Endodermal cell (in vitro differentiated cells): ENCODE measurements at places on chromosomes 4 and X. TPM values are rescaled to one million over a fixed set of nuclear protein-coding genes. Genes with fewer than 3 reads are reported as not detected.
A peak's percentile ranks its signal among the peaks of the same experiment; 100 is the strongest.

JADE3 gene
- total RNA-seq = 26.7 and 31.3 TPM in 2 replicates

AP1S2 gene
- 218 and 220 TPM in 2 replicates for total RNA-seq

DNA sequence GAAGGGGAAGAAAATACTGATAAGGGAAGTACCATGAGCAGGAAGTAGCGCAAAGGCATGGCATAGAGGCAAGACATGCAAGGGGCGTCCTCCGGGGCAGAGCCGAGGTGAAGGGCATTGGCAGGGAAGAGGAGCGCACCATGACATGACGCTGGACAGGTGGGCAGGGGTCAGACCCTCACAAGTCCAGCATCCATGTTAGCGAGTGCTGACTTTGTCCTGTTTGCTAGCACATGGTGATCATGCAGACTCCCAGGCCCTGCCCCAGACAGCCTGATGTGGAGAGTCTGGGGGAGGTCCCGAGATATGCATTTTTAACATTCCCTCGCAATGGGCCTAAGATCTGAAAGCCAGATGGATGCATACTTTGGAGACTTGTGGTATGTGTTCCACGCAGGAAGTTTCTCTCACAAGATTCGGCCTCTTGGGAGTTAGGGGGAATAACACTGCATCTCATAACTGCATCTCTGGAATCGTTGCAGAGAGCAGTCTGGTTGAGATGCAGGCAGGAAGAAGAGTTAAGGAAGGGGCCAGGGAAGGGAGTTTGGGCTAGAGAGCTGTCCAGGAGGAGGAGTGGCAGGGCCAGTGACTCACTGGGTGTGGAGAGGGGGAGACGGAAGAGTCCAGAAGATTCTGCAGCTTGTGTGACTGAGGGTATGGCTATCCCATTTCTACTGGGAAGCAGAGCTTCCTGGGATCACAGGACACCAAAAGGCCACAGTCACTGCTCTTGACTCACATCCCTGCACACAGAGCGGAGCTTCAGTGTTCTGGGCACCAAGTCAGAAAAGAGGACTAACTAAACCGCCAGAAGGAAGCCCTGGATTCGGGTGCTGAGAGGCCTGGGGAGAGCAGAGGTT lies 59.7 kb downstream of the FAM184B start:
- no peak overlapping the region for H3K4me3 ChIP-seq
- no peak for DNase-seq
- H3K27me3 ChIP-seq = no peaks in the 10 kb centered on the region
- no peaks in the 10 kb centered on the region for H3K4me1 ChIP-seq
- no peak overlapping the region for H3K27ac ChIP-seq

DNA sequence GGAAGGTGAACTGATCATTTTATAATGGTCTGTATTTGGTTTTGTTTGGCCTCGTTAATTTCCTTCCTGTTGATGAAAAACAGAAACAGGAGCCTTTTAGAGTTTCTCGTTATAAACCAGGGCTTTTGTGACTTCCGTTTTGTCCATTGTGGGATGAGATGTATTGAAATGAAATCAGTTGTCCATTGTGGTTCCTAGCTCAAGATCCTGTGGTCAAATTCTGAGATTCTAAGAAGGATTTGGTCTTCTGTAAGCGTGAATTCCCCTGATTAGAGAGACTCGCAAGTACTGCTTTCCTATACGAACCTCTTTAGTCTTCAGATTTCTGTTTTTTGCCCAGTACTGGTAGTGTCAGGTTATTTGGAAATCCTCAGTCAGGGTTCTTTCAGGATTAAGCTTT lies 101.7 kb downstream of the RAPGEF2 start:
- no peaks in the 10 kb centered on the region for H3K27me3 ChIP-seq
- peak overlapping the region; percentile 67 for H3K4me3 ChIP-seq
- no peak overlapping the region for H3K27ac ChIP-seq
- peaks cover 6% of the 10 kb centered on the region for H3K36me3 ChIP-seq
- DNase-seq = no peak

- no peaks in the 10 kb centered on the region for H3K27me3 ChIP-seq
- H3K4me3 ChIP-seq = no peak overlapping the region
- peak; percentile 29 for DNase-seq
These were observed 67.4 kb downstream of the RLIM start for GRCh38 chrX:74546984-74547383.

GRCh38 chrX:152313529-152314302 lies 137.4 kb downstream of the GABRA3 start:
- no peak overlapping the region for H3K27ac ChIP-seq
- no peaks in the 10 kb centered on the region for H3K36me3 ChIP-seq
- H3K4me3 ChIP-seq = no peak overlapping the region
- H3K27me3 ChIP-seq = no peaks in the 10 kb centered on the region
- H3K4me1 ChIP-seq = no peaks in the 10 kb centered on the region
- no peak for DNase-seq

DNA sequence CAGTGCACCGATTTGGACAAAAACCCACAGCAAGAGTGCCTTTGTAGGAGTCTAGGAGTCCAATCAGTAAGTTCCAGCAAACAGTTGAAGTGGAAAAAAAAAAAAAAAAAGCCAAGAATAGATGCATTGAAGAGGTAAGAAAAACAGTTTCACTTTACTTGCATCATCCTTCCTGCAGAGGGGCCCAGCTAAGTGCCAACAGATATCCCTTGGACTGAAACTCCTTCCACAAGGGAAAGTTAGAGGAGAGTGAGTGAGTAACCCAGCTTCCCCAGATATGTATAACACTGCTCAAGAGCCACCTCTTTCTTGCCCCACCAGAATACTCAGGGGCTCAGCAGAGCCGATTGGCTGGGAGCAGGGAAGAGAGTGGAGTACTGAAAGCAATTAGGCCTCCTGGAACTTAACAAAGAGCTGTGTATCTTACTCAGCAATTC lies 617.7 kb upstream of the SMIM31 start:
- H3K36me3 ChIP-seq = no peaks in the 10 kb centered on the region
- H3K27me3 ChIP-seq = no peaks in the 10 kb centered on the region
- H3K27ac ChIP-seq = no peak overlapping the region
- H3K4me3 ChIP-seq = no peak overlapping the region

DNA sequence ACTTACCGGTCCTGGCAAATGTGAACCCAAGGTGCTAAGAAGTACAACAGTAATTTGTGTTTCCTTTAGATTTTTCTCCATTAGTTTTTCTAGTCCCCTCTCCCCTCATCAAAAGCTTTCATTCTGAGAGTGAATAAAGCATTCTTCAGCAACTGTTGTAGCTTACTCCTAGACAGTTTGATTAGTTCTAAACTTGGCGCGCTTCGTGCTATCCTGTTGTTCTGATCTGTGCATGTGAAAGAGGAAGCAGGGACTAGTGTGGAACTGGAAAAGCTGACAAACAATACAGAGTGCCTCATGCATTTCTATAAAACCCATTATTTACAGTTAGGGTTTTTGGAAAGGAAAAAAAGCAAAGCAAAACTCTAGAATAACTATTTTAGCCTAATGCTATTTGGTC lies 556.9 kb upstream of the SLIT2 start:
- H3K36me3 ChIP-seq = no peaks in the 10 kb centered on the region
- no peaks in the 10 kb centered on the region for H3K4me1 ChIP-seq
- H3K4me3 ChIP-seq = no peak overlapping the region
- H3K27me3 ChIP-seq = no peaks in the 10 kb centered on the region
- H3K27ac ChIP-seq = no peak overlapping the region
- no peak for DNase-seq

DNA sequence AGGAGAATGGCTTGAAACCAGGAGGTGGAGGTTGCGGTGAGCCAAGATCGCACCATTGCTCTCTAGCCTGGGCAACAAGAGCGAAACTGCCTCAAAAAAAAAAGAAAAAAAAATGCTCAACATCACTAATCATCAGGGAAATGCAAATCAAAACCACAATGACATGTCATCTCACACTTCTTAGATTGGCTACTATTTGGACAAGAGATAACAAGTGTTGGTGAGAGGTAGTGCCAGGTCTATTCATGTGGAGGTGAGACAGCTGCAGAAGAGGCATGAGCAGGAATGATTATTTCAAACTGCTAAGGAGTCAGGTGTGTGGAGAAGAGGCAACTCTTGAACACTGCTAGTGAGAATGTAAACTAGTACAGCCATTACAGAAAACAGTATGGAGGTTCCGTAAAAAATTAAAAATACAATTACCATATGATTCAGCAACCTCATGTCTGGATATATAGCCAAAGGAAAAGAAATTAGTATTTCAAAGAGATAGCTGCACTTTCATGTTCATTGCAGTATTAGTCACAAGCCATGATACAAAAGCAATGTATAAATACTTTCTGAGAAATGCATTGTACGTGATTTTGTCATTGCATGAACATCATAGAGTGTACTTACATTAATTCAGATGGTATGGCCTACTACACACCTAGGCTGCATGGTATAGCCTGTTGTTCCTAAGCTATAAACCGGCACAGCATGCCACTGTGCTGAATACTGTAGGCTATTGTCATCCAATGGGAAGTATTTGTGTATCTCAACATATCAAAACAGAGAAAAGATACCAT lies 75.3 kb downstream of the TMEM144 start:
- no peak overlapping the region for H3K27ac ChIP-seq
- H3K36me3 ChIP-seq = no peaks in the 10 kb centered on the region
- no peaks in the 10 kb centered on the region for H3K4me1 ChIP-seq
- H3K4me3 ChIP-seq = no peak overlapping the region
- H3K27me3 ChIP-seq = no peaks in the 10 kb centered on the region
- no peak for DNase-seq

DNA sequence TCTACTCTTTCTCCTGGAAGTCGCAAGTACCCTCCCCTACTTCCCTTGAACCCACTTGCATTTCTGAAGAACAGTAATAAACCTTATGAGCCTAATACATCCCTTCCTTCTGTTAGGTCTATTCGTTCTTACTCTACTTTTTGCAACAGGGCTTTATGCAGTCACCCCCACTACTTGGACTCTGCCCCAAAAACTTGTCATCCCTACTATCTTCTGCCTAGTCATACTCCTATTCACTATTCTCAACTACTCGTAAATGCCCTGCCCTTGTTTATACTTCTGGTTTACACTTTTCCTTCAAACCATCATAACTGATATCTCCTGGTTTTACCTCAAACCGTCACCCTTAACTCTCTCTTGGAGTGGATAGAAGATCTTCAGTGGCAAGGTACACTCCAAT lies 55.2 kb upstream of the SLIT2 start:
- H3K4me1 ChIP-seq = no peaks in the 10 kb centered on the region
- H3K36me3 ChIP-seq = no peaks in the 10 kb centered on the region
- no peak overlapping the region for H3K4me3 ChIP-seq
- no peaks in the 10 kb centered on the region for H3K27me3 ChIP-seq

GRCh38 chrX:136896121-136896914 lies 15.8 kb upstream of the RBMX start:
- no peaks in the 10 kb centered on the region for H3K36me3 ChIP-seq
- no peaks in the 10 kb centered on the region for H3K27me3 ChIP-seq
- no peaks in the 10 kb centered on the region for H3K4me1 ChIP-seq
- no peak for DNase-seq
